ENCODE measurements at places on chromosomes 16 and 17.

DNA sequence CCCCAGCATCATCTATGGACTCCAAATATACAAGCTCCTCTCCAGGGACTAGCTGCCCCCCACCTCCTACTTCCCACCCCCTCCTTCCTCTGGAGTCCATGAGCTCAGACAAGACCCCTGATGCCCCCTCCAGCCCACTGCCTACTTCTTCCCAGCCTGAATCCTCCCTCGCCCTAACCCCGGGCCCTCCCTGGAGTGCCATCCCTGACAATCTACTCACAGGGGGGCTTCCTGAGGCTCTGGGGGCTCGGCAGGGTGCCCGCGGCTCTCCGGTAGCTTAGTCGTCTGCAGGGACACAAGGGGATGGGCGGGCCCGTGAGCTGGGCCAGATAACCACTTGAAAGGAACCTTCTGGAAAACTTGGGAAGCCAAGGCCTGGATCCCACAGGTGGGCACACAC is 15.1 kb downstream of the MPP3 start:
- no peak for DNase-seq

DNA sequence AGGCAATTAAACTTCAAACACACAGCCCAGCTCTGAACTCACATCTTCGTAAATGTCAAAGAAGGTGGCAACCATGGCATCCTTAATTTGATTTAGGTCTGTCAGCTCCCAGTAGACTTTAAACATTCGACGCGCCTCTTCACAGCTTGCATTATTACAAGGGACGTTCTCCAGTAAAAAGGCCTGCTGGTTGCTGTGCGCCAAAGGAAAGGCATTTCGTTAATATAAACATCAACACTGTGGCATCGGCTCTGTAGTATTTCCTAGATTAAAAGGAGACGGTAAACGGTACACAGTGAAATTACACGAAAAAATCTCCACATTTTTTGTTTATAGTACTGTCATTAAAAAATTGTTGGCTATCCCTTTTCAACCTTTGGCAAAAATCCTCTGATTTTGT is 116.8 kb upstream of the NETO2 start:
- DNase-seq: no peak

DNA sequence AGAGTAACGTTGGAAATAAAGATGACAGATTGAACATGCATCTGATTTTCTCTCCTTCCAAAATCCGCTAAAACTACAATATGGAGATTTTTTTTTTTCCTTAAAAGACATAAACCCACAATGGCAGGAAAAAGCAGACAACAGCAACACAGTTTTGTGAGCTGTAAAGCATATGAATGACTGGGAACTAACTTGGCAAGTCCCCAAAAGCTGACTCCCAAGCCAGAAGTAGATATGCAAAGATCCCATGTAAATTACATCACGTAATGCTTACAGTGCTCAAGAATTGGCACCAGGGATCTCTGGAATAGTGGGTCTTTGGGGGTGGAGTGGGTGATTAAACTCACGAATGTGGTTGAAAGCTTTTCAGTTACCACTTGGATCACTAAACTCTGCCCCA is 106.6 kb downstream of the ELAC2 start:
- DNase-seq: no peak

DNA sequence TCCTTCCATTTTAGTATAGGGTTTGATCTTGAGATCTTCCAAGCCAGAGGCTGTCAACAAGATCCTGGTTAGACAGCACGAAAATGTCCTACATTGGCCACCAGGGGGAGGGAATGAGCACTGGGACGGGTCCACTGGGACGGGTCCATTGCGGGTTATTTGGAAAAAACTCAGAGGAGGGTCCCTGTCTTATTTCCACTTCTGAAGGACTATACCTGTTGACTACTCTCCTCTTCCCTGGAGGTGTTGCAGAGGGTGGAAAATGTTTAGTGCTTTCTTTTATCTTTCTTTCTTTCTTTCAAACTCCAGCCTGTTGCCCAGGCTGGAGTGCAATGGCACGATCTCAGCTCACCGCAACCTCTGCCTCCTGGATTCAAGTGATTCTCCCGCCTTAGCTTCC is 2.5 kb downstream of the TTLL6 start:
- DNase-seq: peak; percentile 44

DNA sequence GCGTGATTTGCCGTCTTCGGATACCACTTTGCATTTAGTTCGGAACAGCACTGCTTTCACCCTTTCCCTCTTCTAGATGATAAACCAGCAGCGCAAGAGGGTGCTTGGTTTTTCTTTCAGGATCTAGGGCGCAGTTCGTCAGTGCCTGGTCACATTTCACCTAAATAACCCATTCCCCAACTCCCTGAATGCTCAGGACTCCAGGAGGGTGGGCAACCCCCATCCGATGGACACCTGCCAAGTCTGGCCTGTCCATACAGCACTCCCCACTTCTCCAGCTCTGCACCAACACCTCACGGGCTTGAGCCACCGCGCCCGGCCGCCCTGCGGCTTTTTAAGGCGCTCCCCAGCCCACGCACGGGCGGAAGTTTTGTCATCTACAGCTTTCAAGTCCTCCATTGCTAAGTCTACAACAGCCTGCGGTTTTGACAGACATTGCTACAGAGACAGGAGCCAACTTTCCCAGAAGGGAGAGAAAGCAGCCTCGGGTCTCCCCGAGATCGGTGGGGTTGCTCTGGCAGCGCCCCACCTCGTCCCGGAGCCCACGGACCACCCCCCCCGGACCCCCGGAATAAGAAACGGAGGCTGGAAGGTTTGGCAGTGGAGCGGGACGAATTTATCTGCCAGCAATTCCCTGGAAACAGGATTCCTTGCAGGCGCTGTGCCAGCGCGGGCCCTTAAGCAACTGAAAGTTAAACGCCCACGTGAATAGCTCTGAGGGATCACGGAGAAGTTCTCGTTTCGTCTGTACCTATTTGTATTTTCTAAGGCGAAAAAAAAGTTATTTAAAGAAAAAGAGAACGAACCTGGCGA is 38.6 kb upstream of the SLFN13 start:
- no peak for DNase-seq

GRCh38 chr16:4328046-4328781 is 12.3 kb downstream of the GLIS2 start:
- DNase-seq: peak; percentile 81

GRCh38 chr17:33234233-33234632 is 58.9 kb downstream of the ASIC2 start:
- DNase-seq: no peak

DNA sequence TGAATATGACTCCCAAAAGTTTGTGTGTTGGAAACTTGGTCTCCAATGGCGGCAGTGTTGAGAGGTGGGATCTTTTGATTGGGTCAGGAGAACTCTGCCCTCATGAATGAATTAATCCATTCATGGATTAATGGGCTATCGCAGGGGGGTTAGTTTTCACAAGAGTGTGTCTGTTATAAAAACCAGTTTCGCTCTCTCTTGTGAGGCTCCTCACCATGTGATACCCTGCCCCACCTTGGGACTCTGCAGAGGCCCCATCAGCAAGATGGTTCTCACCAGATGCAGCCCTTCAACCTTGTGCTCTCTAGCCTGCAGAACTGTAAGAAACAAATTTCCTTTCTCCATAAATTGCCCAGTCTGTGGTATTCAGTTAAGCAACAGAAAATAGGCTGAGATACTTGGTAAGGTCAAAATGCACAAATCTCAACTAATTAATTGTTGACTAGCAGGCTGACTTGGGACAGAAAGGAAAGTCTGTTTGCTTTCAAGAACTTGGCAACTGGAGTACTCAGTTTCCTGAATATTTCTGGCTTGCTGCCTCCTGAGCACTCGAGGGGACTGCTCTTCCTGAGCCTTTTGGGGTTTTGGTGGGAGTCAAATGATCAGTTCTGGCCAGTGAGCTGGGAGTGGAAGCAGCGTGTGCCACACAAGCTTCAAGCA is 13.8 kb upstream of the CCL17 start:
- no peak for DNase-seq

DNA sequence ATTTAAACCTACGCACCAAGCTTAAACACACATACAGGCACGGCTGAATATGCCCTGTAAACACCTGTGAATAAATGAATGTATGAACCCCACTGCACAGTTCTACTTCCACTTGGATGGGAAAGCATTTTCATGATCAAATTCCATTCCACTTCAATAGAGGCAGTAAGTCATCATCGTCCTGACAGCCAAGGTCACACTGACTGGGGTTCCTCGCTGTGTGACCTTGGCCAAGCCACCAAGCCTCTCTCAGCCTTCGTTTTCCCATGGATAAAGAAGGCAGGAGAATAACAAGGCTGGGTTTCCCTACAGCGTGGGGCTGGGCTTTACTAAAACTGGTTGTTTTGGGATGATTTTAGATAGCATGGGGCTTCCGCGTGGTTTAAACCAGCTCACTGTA is 82.8 kb downstream of the TBC1D16 start:
- no peak for DNase-seq

GRCh38 chr17:17279316-17279715 is 1.7 kb downstream of the COPS3 start:
- DNase-seq: no peak

GRCh38 chr17:3295632-3296031 is 2.5 kb downstream of the OR3A1 start:
- no peak for DNase-seq

DNA sequence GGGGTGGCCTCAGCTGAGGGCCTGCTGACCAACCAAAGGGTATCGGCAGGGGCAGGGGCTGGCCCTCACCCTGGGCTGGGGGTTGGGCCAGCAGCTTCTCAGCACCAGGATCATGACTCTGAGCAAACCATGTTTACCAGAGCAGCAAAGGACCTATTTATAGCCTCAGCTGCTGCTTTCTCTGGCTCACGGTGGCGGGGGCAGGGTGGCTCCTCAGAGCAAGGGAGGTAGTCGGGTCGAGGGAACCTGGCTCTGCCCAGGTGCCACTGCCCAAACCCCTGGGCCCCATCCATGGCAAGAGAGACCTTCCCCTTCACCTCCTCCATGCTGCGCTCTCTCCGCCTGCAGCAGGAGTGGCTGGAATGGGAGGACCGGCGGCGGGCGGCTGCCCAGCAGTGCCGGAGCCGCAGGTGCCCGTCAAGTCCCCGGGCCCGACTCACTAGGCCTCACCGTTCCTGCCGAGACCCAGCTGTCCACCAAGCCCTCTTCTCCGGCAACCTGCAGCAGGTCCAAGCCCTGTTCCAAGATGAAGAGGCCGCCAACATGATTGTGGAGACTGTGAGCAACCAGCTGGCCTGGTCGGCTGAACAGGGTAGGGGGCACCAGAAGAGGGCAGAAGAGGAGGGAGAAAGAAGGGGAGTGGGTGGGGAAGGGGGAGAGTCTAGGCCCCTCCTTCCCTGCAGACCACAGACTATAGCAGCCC is at the start of gene ASB16:
TSS of gene ASB16 (plus strand) at position 206 of the 703 bp plus-strand sequence. CDS start at position 292, 86 bp downstream.
- no peak for DNase-seq

DNA sequence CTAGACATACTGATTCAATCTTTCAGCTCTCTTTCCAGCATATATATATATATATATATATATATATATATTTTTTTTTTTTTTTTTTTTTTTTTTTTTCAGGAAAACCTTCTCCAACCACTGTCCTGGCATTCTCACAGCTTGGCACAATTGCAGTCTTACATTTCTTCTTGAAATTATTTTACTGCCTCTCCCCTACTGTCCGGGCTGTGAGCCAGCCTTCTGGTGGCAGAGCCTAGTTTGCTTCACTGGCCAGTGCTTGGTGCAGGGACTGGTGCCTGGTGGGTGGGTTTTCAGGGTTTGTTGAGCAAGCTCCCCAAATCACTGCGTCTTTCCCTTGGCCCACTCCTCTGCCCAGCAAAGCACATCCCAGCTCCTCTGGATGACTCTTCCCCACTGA is 28.5 kb downstream of the PRSS54 start:
- DNase-seq: no peak

- DNase-seq: no peak
Measured at GRCh38 chr17:35732806-35733136, 1.3 kb downstream of the RASL10B start.

DNA sequence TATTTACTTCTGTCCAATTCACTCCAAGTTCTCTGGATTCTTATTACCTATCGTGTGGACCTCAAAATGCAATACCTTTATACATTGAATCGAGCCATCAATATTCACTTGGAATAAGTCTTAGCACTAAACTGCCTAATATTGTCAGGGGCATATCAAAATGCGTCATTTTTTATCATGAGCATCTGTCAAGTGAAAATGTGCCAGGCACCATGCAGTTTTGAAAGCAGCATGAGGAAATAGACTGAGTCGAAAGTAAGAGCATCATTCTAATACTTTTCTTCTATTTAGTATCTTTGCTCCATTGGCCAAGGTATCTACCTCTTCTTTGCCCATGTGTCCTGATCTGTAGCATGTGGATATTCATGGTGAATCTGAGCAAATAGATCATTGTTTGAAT is 1193.4 kb downstream of the CDH11 start:
- DNase-seq: no peak

DNA sequence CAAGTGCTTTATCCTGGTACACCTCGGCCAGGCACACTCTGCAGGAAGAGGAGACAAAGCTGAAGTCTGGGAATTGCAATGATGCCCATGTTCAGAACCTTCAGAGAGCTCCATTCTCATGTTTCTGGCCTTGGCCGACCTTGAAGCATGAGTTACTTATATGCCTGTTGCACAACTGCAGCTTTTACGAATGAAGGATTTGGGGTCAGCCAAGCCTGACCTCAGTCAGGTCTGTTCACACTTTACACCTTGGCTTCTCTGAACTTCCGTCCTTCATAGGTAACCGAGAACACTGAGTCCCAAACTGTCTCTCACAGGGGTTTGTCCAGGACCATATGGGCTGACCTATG is 66.7 kb downstream of the GTF3C1 start:
- DNase-seq: no peak

- DNase-seq: peak; percentile 46
Measured at GRCh38 chr17:81703747-81704654, 834 bp downstream of the MRPL12 start.
